Bladder microvascular endothelial cell (primary cell): ENCODE measurements at places on chromosomes 4 and X. TPM values are rescaled to one million over a fixed set of nuclear protein-coding genes. Genes with fewer than 3 reads are reported as not detected.

CAMK2D gene
- total RNA-seq, result 30.0 and 63.1 TPM in 2 replicates

REELD1 gene
- total RNA-seq, result not detected in 2 replicates

MSANTD1 gene
- 0.32 and 0.82 TPM in 2 replicates for total RNA-seq

TMPRSS11D gene
- 0.16 TPM in 1 of 2 replicates, not detected in the other for total RNA-seq

CXorf49 gene
- not detected in 2 replicates for total RNA-seq

NIPAL1 gene
- 0.49 and 0.57 TPM in 2 replicates for total RNA-seq

PAQR3 gene
- total RNA-seq, result 6.2 and 33.1 TPM in 2 replicates

USP26 gene
- not detected in 2 replicates for total RNA-seq

PRSS12 gene
- 8.4 and 15.2 TPM in 2 replicates for total RNA-seq

ETNPPL gene
- total RNA-seq, result not detected in 2 replicates

ITIH6 gene
- not detected in 2 replicates for total RNA-seq

TRPC3 gene
- under 0.01 TPM in 1 of 2 replicates, not detected in the other for total RNA-seq

TMPRSS11E gene
- total RNA-seq, result not detected in 2 replicates

GPR78 gene
- not detected in 2 replicates for total RNA-seq

BEND2 gene
- total RNA-seq, result not detected in 2 replicates

HMX1 gene
- not detected in 2 replicates for total RNA-seq

GSX2 gene
- not detected in 2 replicates for total RNA-seq

SPANXB1 gene
- not detected in 2 replicates for total RNA-seq

COL25A1 gene
- total RNA-seq, result 0.16 and 6.4 TPM in 2 replicates

TIMM8A gene
- 2.6 and 3.9 TPM in 2 replicates for total RNA-seq

DGKK gene
- total RNA-seq, result not detected in 2 replicates

ODAPH gene
- total RNA-seq, result not detected in 2 replicates

GPRIN3 gene
- total RNA-seq, result 1.1 and 2.3 TPM in 2 replicates

KANTR gene
- 4.0 and 12.6 TPM in 2 replicates for total RNA-seq

SYN1 gene
- under 0.01 TPM in 1 of 2 replicates, not detected in the other for total RNA-seq

CXCL5 gene
- under 0.01 and 0.50 TPM in 2 replicates for total RNA-seq

PABPC1L2A gene
- not detected in 2 replicates for total RNA-seq

NAP1L2 gene
- total RNA-seq, result 0.81 and 3.0 TPM in 2 replicates

PABPC4L gene
- 1.4 and 1.5 TPM in 2 replicates for total RNA-seq

DTHD1 gene
- not detected in 2 replicates for total RNA-seq

TMPRSS11F gene
- total RNA-seq, result not detected in 2 replicates

AFF2 gene
- total RNA-seq, result under 0.01 and 0.16 TPM in 2 replicates

PLCXD1 gene
- 5.4 and 8.1 TPM in 2 replicates for total RNA-seq

FAM9B gene
- total RNA-seq, result not detected in 2 replicates

TMEM31 gene
- not detected in 2 replicates for total RNA-seq

PCYT1B gene
- total RNA-seq, result not detected in 2 replicates

SSX1 gene
- not detected in 2 replicates for total RNA-seq

F11 gene
- not detected in 2 replicates for total RNA-seq

AASDH gene
- 7.0 and 13.7 TPM in 2 replicates for total RNA-seq

LRCH2 gene
- total RNA-seq, result 2.9 and 11.2 TPM in 2 replicates

TEX28 gene
- total RNA-seq, result 0.16 TPM in 1 of 2 replicates, not detected in the other

NWD2 gene
- not detected in 2 replicates for total RNA-seq

PABPC1L2B gene
- total RNA-seq, result not detected in 2 replicates

C1QTNF7 gene
- total RNA-seq, result not detected in 2 replicates

WDFY3 gene
- 55.0 and 147 TPM in 2 replicates for total RNA-seq

CPE gene
- 1.6 and 2.1 TPM in 2 replicates for total RNA-seq

RHOXF2 gene
- not detected in 2 replicates for total RNA-seq

CPZ gene
- total RNA-seq, result under 0.01 TPM in 1 of 2 replicates, not detected in the other

MGAT4D gene
- total RNA-seq, result not detected in 2 replicates

MTMR8 gene
- 0.19 and 0.49 TPM in 2 replicates for total RNA-seq

BEX3 gene
- 177 and 284 TPM in 2 replicates for total RNA-seq

MAGIX gene
- 0.32 and 1.1 TPM in 2 replicates for total RNA-seq

VBP1 gene
- total RNA-seq, result 55.2 and 56.5 TPM in 2 replicates

F8A2 gene
- not detected in 2 replicates for total RNA-seq

HSFX4 gene
- not detected in 2 replicates for total RNA-seq

COL4A6 gene
- 0.16 and 0.44 TPM in 2 replicates for total RNA-seq

WNK3 gene
- total RNA-seq, result 0.32 and 0.94 TPM in 2 replicates

GAGE13 gene
- not detected in 2 replicates for total RNA-seq
